Fibroblast of lung (primary cell): ENCODE measurements at places on chromosomes 16 and 17. TPM values are rescaled to one million over a fixed set of nuclear protein-coding genes. Genes with fewer than 3 reads are reported as not detected.

Gene ZFHX3
- 4.4 and 4.7 TPM in 2 replicates for polyA plus RNA-seq

Gene TSPAN10
- 0.94 and 1.3 TPM in 2 replicates for polyA plus RNA-seq

Gene SKA2
- polyA plus RNA-seq: 52.9 and 63.0 TPM in 2 replicates

Gene SAMD14
- polyA plus RNA-seq: 1.4 and 3.8 TPM in 2 replicates

Gene NPEPPS
- 110 and 127 TPM in 2 replicates for polyA plus RNA-seq

Gene SHISA6
- polyA plus RNA-seq: not detected in 2 replicates

Gene HSD17B2
- 1.6 and 8.0 TPM in 2 replicates for polyA plus RNA-seq

Gene CCL22
- not detected in 2 replicates for polyA plus RNA-seq

Gene KRT12
- polyA plus RNA-seq: not detected in 2 replicates

Gene DNAH9
- polyA plus RNA-seq: not detected in 2 replicates

Gene DHRS7C
- polyA plus RNA-seq: not detected in 2 replicates

Gene MAFG
- polyA plus RNA-seq: 11.0 and 11.3 TPM in 2 replicates
